A172 (cell line): ENCODE measurements at places on chromosomes 2 and 18.
A peak's percentile ranks its signal among the peaks of the same experiment; 100 is the strongest.

- no peak for DNase-seq
Measured at GRCh38 chr2:134573085-134573370, 145.8 kb downstream of the TMEM163 start.

- no peak for DNase-seq
Measured at GRCh38 chr2:228673876-228674554, 492.5 kb upstream of the SPHKAP start.

- DNase-seq, result no peak
Measured at GRCh38 chr18:30982285-30982992, 60.1 kb downstream of the DSC3 start.

- DNase-seq, result no peak
Measured at GRCh38 chr18:34775461-34775860, 65.4 kb downstream of the DTNA start.

DNA sequence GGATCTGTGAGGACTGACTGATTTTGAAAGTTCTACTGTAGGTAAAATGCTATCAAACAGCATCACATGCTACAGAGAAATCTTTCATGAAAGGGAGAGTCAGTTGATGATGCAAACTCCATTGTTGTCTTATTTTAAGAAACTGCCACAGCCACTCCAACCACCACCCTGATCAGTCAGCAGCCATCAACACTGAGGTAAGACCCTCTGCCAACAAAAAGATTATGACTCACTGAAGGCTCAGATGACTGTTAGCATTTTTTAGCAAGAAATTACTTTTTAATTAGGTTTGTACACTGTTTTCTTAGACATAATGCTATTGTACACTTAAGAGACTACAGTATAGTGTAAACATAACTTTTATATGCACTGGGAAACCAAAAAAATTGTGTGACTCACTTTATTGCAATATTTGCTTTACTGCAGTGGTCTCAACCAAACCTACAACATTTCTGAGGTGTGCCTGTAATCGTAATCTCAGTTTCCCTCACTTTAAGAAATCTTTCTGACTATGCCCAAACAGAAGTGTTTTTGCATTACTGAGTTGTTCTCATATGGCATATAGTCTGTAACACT lies 42.8 kb downstream of the METTL8 start:
- peak; percentile 83 for DNase-seq

- no peak for DNase-seq
Measured at GRCh38 chr2:74707837-74708236, 53.8 kb downstream of the SEMA4F start.

- no peak for DNase-seq
Measured at GRCh38 chr2:215366440-215367032, 54.7 kb downstream of the ATIC start.

DNA sequence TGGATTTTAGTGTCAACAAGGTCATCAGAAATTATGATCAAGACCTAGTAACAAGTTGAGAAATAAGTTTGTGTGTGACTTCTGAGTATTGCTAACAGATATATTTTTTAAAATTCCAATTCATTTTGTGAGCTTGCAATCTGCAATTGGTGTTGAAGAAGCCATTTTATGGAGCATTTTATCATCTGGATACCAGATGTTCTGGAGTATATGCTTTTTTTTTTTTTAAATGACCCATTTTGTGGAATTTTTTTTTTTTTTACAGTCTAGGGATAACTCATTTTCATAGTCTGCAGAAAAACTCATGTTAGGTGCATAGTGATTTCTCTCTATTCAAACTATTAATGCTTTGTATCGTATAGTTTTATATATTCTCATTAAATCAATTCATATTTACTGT lies 12.6 kb downstream of the QPCT start:
- DNase-seq, result no peak

GRCh38 chr2:47272031-47272864 lies 117.1 kb upstream of the STPG4 start:
- peak; percentile 82 for DNase-seq

GRCh38 chr2:159095813-159096212 lies 127.4 kb downstream of the TANC1 start:
- no peak for DNase-seq

GRCh38 chr2:177726931-177727348 lies 334.4 kb downstream of the AGPS start:
- no peak for DNase-seq

- peak; percentile 89 for DNase-seq
Measured at GRCh38 chr2:42964439-42965083, 172.2 kb upstream of the HAAO start.

DNA sequence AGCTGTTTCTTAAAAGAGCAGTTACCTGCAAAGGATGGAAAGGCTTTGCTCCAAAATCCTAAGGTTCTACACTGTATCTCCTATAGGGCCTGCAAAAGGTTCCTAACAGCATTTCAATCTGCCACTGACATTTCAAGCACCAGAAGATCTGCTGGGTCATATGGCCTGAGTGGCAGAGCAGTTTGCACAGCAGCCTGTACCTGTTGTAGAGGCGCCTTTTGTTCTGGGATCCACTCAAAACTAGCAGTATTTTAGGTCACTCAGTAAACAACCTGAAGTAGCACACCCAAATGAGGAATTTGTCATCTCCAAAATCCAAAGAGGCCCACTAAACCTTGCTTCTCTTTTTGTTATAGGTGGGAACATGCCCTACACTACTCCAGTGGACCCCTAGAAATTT lies 6.2 kb downstream of the FAM210A start:
- no peak for DNase-seq

DNA sequence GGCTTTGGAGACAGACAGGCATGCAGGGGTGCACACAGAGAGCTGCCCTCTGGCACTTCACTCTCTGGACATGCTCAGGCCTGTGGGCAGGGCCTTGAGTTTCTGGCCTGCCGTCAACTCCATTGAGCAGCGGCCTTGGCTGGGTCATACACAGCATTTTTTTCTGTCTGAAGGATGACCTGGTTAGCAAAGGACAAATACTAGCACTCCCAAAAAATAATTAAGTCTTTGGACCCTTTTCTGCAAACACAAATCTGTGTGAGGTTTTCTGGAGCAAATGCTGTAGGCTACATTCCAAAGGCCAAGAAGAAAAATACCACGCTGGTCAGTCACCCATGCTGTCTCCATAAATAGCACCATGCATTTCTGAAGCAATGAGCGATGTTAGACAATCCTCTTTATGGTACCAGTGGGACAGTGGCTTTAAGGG lies 124.7 kb upstream of the CTAGE1 start:
- peak; percentile 36 for DNase-seq

- no peak for DNase-seq
Measured at GRCh38 chr2:190982262-190983034, 31.5 kb downstream of the STAT1 start.

DNA sequence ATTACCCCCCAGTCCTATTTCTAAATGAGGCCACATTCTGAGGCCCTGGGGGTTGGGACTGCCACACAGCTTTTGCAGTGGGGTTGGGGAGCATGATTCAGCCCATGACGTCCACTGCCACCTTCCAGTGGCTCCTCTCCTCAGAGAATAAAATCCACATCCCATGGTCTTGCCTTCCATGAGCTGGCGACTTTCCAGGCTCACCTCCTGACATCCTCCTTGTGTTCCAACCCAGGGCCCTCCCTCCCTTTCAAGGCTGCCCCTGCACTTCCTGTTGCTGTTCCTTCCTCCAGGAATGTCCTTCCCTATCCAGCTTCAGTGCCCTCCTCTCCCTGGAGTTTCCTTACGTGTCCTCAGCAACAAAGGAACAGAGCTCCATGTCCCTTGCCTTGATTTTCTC lies 187.3 kb upstream of the ID2 start:
- no peak for DNase-seq
